Activated naive CD8-positive, alpha-beta T cell treated with anti-CD3 and anti-CD28 coated beads, Interleukin-2, amount 10 ng/mL, durations not matched to agents 7 days and 5 days (primary cell): ENCODE measurements at places on chromosomes 6 and 20. TPM values are rescaled to one million over a fixed set of nuclear protein-coding genes. Genes with fewer than 3 reads are reported as not detected.

TRIM31 gene
- not detected for total RNA-seq

SOX18 gene
- 0.51 TPM for total RNA-seq

NHLRC1 gene
- 0.99 TPM for total RNA-seq

TSBP1 gene
- total RNA-seq = not detected

CAGE1 gene
- total RNA-seq = 0.20 TPM

CDYL gene
- total RNA-seq = 44.0 TPM

TPX2 gene
- total RNA-seq = 111 TPM

TRIM15 gene
- total RNA-seq = not detected

PBOV1 gene
- total RNA-seq = not detected

GPR6 gene
- not detected for total RNA-seq
